ENCODE measurements at places on chromosomes 7 and 10. TPM values are rescaled to one million over a fixed set of nuclear protein-coding genes. Genes with fewer than 3 reads are reported as not detected.

The CCNJ gene
- 4.0 TPM for total RNA-seq

The LIPJ gene
- not detected for total RNA-seq

The SCART1 gene
- 2.9 TPM for total RNA-seq

DNA sequence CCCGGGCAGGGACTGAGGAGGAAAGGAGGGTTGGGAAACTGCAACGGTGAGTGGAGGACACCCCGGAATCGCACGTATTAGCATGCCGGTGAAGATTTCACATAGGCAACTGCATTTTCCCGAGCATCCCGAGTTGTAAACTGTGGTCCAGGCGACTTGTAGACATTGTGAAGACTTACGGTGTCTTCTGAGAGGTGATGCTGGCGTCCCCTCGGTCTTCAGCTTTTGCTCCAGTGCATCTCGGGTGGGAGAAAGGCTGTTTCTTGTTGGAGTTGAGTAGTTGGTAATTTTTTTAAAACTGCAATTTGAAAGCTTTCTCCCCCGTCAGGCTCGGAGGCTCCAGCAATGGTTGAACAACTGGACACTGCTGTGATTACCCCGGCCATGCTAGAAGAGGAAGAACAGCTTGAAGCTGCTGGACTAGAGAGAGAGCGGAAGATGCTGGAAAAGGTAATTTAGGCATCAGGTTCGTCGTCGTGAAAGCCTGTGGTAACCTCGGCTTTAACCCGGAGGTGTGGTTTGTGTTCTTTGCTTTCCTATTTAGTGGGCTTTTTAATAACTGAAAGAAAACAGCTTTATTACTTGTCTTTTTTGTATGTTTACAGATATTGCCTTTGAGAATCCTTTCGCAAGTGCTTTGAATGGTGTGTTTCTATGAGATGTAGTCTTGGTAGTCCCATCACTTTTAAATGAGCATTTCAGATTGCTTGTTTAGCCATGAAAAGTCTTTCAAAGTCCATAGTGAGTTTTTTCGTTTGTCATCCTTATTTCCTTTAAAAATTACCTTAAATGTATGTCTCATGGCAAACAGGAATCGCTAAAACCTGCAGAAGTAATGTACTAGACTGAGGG is 687 bp downstream of the HELLS start:
- DNase-seq: peak; percentile 8

DNA sequence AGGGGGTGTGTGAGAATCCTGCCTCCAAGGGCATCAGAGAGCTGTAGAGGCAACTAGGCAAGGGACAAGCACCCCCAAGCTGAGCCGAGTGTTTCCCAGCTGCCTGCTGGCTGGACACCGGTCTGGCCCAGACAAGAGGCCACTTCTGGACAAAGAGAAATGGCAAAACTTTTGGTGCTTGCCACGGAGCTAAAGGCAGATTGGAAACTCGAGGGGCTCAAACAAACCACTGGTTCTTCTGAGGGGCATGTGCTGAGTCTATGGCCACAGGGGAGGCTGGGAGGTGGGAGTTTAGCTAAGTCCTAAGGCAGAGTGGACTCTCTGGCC is 66.5 kb upstream of the INPP5A start:
- DNase-seq: no peak

GRCh38 chr7:75842836-75843446 is 29.3 kb upstream of the CCL24 start:
- peak; percentile 74 for DNase-seq

- DNase-seq: no peak
These were observed 8.8 kb downstream of the ACADSB start for GRCh38 chr10:123017421-123018165.

GRCh38 chr10:79093658-79094411 is 25.1 kb downstream of the ZMIZ1 start:
- DNase-seq: no peak

GRCh38 chr7:875476-876076 is 778 bp upstream of the GET4 start:
- DNase-seq: no peak

DNA sequence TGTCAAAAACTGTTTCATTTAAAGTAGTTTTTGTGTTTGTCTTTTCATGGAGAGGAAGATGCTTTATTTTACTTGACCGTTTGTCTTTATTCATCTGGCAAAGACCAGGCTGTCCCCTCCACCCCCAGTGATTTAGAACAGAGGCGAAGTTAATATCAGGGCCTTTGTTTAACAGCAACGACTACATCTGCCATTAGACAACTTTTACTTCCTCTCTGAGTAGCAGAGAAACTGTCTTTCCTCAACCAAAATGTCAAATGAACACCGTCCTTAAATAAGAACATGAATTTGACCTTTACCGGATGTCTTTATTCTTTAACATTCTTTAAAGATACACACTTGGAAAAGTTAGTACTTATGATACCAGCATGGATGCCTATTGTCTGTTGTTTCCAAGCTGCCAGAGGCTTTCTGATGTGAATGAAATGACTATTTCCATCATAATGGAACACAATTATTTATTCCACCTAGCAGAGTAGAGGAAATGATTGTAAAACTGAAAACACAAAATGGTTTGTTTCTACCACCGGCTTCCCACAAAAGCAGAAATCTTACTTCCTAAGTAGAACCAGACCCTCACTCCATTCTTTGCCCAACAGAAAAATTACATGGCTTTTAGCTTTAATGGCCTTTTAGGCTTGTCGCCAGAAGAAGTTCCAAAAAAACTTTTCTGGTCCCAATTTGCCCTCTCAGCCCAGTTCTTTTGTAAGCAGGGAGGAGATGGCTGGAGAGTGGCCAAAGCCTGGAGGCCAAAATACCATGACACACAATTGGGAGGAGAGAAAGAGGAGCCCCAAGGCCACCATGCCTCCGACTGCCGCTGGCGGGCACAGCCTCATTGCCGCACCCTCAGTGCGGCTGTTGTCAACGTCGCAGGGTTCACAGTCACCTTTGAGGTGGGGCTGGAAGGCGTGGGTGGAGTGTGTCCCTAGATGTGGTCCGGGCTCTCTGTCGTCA is 168.5 kb downstream of the TEX36 start:
- no peak for DNase-seq

DNA sequence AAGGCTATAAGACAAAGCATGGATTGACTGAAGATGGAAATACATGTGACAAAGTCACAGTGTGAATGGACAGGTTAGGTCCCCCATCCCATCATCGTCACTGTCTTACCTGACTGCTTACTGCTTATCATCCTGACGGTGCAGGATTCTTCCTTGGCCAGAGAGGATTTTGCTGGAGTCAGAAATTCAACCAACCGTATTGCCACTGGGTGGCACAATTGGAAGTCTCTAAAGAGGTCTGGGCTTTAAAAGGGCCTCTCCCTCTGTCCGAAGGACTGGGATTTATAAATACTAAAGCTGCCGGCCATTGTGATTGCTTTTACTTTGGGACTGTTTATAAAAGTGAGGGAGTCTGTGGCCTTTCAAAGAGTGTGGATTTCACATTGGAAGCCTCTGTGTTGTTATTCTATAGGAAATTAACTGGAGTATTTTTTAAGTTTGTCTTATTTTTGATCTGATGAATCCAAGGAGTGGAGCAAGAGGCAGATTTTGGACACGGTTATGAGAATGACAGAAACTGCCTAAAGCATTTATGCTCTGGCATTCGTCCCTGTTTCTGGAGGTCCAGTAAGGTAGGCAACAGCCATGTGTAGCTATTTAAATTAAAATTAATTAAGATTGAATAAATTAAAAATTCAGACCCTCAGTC is 113.3 kb upstream of the CREB5 start:
- DNase-seq: no peak

All from activated CD8-positive, alpha-beta T cell treated with anti-CD3 and anti-CD28 coated beads for 36 hours (primary cell).